NCI-H1048 (cell line): ENCODE measurements at places on chromosomes 7 and 10.

- no peak for DNase-seq
Observed at GRCh38 chr7:141945356-141945755, 1.4 kb downstream of the CLEC5A start.

GRCh38 chr7:28666154-28666553 lies 253.8 kb downstream of the CREB5 start:
- no peak for DNase-seq

DNA sequence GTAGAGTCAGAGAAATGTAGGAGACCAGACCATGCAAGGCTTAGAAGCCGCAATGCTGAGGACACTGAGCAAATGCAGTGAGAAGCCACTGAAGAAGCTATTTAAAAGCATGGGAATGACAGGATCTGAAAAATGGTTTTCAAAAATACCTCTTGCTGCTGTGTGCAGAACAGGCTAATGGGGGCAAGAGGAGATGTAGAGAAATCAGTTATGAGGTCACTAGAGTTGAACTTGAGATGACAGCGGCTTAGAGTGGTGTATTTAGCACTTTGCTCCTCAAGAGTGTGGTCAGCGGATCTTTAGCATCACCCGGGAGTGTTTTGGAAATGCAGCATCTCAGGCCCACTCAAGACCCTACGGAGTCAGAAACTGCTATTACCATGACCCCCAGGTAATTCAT lies 48.8 kb downstream of the KIAA1549 start:
- DNase-seq: no peak

DNA sequence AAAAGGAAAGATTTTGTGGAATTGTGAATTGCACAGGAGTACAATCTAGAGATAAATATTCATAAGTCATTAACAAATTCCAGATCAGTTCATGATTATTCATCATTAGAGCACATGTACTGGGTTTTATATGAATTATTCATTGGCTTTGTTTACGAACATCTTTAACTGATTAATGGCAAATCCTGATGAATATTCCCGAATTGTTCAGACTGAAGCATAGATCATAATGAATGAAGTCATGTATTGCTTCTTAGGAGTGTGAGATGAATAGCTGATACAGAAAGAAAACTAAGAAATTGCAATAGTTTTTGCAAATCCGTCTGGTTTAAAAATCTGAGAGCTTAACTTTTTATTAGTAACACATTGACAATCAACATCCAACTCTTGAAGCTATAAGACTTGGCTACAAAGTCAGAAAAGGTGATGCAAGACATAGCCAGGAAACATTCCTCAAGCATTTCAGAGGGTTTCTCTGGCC lies 183.6 kb upstream of the DGKB start:
- no peak for DNase-seq

GRCh38 chr7:112892263-112892662 lies 102.1 kb upstream of the TMEM168 start:
- DNase-seq: no peak

- no peak for DNase-seq
Observed at GRCh38 chr7:106915873-106916272, 50.8 kb downstream of the PIK3CG start.

GRCh38 chr7:28088032-28088431 lies 92.6 kb downstream of the JAZF1 start:
- DNase-seq: no peak

GRCh38 chr7:123665157-123665556 lies 9.5 kb downstream of the LMOD2 start:
- no peak for DNase-seq

GRCh38 chr7:143199040-143199439 lies 15.8 kb downstream of the TAS2R39 start:
- DNase-seq: no peak

DNA sequence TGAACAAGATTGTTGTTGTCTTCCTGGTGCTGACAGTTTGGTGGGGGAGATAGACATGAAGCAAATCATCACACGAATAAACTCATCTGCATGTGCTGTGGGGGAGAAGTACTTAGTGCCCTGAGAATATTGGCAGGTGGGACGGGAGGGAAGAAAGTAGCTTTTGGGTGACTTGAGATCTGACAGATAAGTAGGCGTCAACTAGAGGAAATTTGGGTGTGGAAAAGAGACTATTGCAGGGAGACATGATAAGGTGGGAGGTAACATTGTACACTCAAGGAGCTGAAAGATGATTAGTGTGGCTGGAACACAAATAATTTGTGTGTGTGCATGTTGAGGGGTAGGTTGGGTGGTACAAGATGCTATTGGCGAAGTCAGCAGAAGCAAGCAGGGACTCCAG lies 30.1 kb downstream of the CNNM2 start:
- DNase-seq: no peak

- no peak for DNase-seq
Observed at GRCh38 chr7:73436031-73436929, 2.7 kb downstream of the FZD9 start.

- DNase-seq: no peak
Observed at GRCh38 chr7:75033064-75033463, 40.5 kb downstream of the RCC1L start.

DNA sequence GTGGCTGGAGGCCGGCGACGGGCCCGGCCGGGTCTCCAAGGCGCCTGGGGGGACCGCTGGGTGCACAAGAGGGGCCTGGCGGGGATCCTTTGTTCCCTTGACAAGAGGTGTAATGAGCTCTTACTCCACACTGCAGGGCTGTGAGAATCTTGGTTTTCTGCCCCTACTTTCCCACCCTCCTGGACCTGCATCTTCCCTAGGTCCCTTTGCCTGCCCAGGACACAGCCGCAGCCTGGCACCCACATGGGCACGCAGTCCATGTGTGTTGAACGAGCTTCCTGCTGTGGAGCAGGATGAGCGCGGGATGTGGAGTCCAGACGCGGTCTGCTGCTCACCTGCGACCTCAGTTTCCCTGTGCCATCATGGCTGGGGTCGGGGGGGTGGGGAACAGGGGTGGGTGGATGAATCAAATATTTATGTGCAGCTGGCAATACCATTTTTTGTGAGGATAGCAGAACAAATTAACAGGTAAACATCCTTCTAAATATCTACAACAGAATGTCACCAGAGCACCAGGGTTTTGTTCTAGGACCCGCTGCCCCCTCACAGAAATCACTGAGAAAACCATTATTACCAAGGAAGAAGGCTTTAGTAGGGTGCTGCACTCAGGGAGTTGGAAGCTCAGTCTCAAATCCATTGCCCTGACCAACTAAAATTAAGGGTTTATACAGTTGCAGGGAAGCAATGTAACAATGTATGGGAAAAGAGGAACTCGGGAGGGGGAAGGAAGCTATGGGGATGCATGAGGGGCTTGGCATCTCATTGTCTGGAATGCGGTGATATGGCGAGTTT lies 474 bp upstream of the NSMCE4A start:
- DNase-seq: no peak

GRCh38 chr7:79984210-79984609 lies 150.4 kb upstream of the GNAI1 start:
- no peak for DNase-seq

DNA sequence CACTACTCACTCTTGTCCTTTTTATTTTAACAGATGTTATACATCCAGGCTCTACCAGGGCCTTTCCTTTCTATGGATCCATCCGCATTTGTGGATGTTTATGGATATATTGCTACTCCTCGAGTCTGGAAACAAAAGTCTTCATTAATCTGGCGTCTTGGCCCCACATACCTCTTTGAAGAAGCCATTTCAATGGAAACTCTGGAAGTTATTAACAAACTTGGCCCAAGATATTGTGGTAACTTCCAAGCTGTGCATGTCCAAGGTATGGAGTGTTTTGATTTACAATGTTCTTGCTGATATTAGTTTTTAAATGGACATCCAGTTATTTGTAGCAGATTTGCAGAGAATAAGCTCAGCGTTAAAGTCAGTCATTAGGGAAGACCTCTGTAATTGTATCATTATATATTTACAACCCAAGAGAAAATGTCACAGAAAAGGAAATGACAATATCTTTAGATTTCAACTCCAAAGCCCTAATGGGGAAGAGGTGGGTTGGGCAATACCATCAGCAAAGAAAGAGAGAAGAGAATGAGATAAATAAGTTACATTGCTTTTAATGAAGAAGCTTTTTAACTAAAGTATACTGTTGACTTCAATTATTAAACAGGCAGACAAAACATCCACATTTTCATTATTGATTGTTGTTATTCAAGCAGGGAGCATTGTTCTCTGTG lies 102.1 kb downstream of the WDFY4 start:
- no peak for DNase-seq

GRCh38 chr10:74118804-74119203 lies 31.8 kb downstream of the AP3M1 start:
- DNase-seq: no peak

DNA sequence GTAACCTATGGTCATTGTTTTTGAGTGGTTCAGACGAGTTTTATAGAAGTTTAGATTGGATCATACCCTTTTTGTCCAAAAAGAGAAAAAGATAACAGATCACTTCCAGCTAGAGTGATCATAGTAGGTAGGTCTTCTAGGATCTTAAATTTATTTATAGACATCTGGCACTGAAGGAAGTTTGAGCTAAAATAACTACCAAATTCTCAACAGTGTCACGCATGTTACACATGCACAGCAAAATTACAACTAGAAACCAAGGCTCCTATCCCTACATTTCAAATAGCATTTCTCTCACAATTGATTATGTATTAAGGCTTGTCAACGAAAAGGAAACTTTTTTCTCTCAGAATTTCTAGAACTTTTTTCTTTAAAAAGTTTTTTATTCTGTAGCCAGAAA lies 2.3 kb downstream of the CALU start:
- DNase-seq: no peak

DNA sequence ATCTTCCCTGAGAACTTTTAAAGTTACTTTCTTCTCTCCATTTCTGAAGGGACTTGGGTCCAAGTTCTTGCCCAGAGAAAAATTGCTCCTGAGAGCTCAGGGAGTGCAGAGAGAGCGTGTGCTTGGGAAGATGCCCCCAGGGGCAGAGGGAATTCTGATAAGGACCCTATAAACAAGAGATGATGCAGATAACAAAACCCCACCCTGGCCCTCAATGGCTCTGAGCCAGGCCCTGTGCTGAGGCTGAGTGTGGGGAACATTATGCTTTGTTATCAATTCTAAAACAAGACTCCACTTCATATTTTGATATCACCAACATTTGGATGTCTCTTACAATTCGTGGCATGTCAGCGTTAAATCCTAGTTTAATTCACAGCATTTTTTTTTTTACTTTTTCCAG lies 34.4 kb upstream of the HABP2 start:
- no peak for DNase-seq

DNA sequence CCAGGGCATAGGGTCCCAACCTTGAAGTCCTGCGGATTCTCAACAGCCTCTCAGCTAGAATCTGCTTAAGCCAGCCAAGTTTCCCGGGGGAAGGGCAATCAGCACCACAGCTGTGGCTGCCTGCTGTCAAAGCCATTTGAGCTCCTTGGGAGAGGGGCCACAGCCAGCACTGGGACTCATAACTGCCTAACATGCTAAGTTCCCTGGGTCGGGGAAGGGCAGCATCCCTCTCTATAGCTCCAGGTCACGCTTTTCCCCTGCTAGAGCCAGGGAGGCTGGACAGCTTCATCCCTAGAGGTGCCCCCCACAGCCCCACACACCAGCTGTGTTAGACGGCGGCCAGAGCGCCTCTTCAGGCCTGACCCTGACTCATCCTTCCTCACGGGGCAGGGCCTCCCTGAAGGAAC lies 49.6 kb upstream of the PDE1C start:
- no peak for DNase-seq

- DNase-seq: no peak
Observed at GRCh38 chr10:103395754-103396066, 565 bp downstream of the ATP5MK start.

GRCh38 chr10:12056748-12057147 lies 12.0 kb upstream of the DHTKD1 start:
- DNase-seq: no peak

GRCh38 chr7:90894122-90894521 lies 298.0 kb downstream of the CDK14 start:
- no peak for DNase-seq

DNA sequence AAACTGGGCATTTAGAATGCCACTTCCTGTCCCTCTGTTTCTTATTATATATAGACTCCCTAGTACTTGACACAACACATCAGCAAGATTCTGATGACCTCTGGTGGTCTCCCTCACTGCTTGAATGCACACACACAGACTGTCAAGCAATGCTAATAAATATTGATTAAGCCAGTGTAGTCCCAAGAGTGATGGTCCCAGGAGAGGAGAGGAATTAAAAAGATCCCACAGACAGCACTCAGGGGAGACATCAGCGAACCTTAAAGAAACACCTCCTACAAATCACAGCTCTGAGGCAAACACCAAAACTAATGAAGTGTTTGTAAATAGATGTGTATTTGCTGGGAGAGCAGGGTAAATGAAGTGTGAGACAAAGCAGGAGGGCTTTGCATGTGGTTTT lies 1291.2 kb downstream of the XPNPEP1 start:
- DNase-seq: no peak

DNA sequence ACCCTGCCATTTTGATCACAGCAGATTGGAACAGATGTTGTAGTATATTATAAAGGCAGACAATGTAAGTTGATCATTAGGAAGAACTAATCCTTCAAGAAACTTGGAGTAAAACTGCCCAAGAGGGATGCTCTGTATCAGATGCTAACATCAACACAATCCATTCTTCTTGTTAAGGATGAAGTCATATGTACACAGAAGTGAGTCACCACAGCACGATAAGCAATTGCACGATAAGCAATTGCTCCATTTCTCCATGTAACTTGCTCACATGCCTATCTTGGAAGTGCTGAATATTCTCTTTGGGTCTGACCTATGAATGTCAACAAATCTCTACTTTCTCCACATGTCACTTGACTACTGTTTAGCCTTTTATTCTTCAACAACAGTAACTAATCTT lies 41.5 kb upstream of the DMTF1 start:
- DNase-seq: no peak

GRCh38 chr10:127216786-127217185 lies 20.4 kb upstream of the INSYN2A start:
- no peak for DNase-seq

- DNase-seq: no peak
Observed at GRCh38 chr10:78952686-78953085, 116.1 kb upstream of the ZMIZ1 start.

DNA sequence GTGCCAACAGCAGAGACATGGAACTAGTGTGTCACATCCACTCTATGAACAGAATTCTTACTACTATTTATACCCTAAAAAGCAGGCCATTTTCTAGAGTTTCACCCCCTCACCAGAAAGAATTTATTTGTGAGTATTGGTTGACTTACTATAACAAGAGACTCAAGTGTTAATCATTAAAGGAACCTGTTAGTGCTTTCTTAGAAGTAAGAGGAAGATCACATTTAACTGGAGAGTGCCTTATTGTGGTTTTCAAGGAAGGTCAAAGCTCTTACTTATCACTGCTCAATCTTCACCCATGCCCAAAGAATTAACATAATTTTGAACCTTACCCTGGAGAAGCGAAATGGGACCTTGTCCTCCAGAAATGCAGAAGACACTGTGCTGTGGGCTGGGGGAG lies 169.3 kb upstream of the PRSS1 start:
- no peak for DNase-seq

- DNase-seq: no peak
Observed at GRCh38 chr7:92435542-92435941, 11.7 kb upstream of the GATAD1 start.

GRCh38 chr10:45257600-45257999 lies 57.8 kb downstream of the OR13A1 start:
- no peak for DNase-seq

GRCh38 chr7:31104361-31105255 lies 52.5 kb downstream of the ADCYAP1R1 start:
- DNase-seq: no peak

GRCh38 chr10:89785095-89785494 lies 83.7 kb downstream of the KIF20B start:
- no peak for DNase-seq

- DNase-seq: peak; percentile 84
Observed at GRCh38 chr10:43407576-43408330, 1.2 kb downstream of the HNRNPF start.

- DNase-seq: no peak
Observed at GRCh38 chr10:2196272-2196671, 458.9 kb upstream of the ADARB2 start.
